ENCODE measurements at places on chromosomes 5 and 9. TPM values are rescaled to one million over a fixed set of nuclear protein-coding genes. Genes with fewer than 3 reads are reported as not detected.

The IL3 gene
- 9.0 TPM for total RNA-seq

DNA sequence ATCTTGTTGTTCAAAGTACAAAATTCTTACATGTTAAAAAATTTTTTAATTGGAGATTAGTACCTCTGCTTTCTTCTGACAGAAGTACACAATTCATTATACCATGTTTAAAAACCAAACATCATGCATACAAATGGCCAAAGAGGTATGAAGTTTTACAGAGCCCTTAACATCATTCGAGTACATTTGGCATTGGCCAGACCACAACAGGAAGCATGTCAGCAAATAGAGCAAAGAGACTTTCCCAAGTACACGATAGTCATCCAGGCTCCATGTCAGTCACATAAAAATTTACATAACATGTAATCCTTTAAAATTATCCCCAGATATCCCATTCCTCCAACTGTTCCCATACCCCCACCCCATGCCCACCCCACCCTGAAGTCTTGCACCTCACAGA, 22.5 kb downstream of the HMGCS1 start:
- ATAC-seq = no peak

The NPR3 gene
- 0.09 TPM for total RNA-seq

DNA sequence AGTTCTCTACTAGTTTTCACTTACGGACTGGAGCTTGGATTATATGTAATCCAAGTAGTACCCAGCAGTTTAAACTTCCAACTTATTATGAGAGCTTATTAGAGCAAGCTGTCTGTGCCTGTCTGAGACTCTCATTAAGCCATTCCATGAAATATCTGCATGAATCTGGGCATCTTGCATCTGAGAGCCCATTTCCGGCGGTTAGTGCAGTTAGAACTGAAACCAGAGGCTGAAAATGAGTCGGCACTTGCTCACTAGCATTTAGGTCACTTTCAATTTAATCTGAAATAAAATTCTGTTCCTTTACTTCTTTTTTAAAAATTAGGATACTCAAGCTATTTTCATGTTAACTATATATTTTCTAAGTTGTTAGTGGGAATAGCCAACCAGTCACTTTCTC, 102.2 kb downstream of the MEGF10 start:
- ATAC-seq = no peak

DNA sequence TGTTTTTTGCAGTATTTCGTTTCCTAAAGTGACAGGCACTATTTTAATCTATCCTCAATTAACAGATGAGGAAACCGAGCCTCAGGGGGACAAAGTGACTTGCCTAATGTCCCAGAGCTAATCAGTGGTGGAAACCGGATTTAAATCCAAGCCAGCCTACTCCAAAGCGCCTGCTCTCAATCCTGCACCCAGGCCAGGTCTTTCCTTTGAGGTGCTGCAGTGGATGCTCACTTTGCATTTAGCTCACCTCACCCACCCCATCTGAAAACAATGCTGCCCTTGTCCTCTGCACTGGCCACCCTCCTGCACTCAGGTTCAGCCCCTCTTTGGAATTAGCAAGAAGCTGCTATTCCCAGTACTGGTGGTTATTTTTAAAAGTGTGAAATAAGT, 16.0 kb downstream of the ANGPTL2 start:
- ATAC-seq = no peak

The F2RL1 gene
- 0.85 TPM for total RNA-seq

Data from activated T-helper 17 cell treated with anti-CD3 and anti-CD28 coated beads, Interleukin-2, amount 50 U/mL, for 72 hours (primary cell).